ENCODE measurements at places on chromosomes 11 and 22.
A peak's percentile ranks its signal among the peaks of the same experiment; 100 is the strongest.

DNA sequence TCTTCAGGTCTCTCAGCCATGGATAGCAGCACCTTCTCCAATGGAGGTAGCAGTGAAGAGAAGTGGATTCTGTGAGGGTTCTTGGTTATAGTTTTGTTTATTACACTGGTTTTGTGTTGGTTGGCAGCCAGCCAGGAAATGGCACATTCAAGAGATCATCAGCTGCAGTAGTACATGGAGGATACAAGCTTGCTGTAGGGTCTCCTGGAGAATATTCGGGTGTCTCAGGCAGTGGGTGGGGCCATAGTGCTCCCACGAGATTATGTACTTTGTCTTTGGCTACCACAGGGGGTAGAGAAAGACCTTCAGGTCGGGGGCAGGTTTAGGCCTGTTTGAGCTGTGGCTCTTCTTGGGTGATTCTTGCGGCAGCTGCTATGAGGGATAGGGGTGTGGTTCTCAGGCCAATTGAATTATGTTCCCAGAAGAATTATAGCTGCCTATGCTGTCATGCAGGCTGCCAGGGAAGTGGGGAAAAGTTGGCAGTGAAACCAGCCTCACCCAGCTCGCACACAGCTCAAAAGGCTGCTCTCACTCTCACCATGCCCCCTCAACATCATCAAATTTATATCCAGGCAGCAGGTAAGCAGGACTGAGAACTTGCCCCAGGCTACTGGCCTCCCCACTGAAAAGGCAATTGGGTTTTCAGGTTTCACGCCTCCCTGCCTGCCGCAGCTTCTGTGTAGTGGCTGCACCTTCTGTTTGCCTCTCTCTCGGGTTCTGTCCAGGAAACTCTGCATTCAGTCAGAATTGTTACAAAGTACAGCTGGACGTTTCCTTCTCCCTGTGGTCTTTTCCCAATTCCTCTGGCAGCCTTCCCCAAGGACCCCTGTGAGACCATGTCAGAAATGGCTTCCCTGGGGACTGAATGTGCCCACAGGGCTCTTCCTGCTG lies 435.5 kb downstream of the LUZP2 start:
- DNase-seq, result peak; percentile 6

GRCh38 chr11:47506795-47507562 lies 46.0 kb downstream of the CELF1 start:
- no peak for DNase-seq

DNA sequence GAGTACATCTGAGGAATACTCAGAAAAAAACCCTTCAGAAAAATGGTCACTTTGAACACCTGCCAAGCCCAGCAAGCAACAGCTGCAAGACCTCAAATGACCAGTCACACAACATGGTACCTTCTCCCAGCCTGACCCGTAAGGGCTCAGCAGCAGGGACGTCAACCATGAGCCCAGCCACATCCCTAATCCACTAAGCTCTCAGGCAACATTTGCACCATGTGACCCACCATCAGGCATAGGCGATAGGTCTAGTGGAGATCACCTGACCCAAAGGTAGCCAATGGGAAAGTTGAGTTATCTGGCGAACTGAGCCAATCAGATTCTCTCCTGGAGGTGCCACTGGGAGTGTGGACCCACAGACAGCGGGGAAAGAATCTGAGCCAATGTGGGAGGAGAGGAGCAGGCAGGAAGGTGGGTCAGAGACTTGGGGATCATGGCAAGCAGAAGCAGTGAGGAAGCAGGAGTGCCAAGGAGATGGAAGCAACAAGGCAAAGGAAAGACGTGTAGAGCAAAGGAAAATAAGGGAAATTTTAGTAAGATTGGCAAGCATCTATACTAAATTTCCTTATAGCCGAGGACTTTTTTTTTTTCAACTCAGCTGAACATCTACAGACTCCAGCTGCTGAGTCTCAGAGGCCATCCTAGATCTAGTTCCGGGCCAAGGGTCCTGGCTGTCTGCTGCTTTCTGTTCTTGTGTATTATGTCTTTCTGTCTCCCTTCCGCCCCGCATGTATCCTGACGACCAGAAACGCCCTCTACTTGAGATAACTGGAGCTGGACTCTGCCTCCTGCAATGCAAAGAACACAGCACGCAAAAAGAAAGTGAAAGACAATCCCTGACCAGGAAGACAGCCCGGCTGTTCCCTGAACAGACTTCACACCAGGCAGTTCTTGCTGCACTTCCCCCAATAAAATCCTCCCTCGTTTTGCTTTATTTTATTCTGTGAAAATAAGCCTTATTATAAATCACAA lies 11.0 kb upstream of the PLAAT2 start:
- DNase-seq, result peak; percentile 76

DNA sequence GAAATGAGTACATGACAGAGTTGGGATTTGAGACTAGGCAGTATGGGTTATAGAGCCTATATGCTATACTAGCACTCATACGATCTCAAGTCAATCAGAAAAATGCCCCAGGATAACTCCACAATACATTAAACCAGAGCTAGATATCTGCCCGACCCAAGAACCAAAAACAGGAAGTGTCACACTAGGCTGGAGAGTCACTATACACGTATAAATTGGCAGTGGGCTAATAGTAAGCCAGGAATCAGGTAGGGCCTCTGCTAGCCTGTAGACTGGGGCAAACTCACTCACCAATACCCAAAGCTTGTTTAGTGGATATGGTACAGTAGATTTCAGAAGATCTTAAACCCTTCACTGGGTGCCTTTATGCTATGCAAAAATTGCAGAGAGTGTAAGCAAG lies 16.2 kb upstream of the EIF4G2 start:
- no peak for DNase-seq

- peak; percentile 66 for DNase-seq
These were observed at the start of gene C11orf97 for GRCh38 chr11:94511932-94512781. C11orf97 (plus strand) TSS chr11:94512461; CDS start chr11:94512529, 68 bp downstream.

GRCh38 chr11:72514331-72514730 lies 80.0 kb upstream of the CLPB start:
- no peak for DNase-seq

DNA sequence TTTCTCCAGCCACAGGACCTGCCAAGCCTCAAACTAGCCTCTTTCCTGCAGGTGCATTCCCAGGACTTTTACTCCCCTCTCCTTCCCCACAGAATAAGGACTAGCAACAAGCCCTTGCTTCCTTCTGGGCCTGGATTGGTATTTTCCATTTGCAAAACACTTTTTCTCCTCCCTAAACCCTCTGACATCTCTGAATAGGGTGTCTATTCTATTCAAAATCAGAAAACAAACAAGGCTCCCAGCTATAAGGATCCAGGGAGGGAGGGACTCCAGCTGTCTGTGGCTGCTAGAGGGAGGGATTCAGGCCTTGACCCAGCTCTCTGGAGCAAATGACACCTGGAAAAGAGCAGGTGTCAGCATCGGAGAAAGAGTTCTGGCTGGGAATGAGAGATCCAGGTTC lies 168.5 kb upstream of the BDNF start:
- no peak for DNase-seq

- no peak for DNase-seq
These were observed 86.6 kb downstream of the YAP1 start for GRCh38 chr11:102196816-102197215.

- no peak for DNase-seq
These were observed 19.4 kb upstream of the GSTP1 start for GRCh38 chr11:67564230-67564629.

Measured in tongue (tissue), 3 donors.